ENCODE measurements at places on chromosomes 3 and 15.
A peak's percentile ranks its signal among the peaks of the same experiment; 100 is the strongest.

DNA sequence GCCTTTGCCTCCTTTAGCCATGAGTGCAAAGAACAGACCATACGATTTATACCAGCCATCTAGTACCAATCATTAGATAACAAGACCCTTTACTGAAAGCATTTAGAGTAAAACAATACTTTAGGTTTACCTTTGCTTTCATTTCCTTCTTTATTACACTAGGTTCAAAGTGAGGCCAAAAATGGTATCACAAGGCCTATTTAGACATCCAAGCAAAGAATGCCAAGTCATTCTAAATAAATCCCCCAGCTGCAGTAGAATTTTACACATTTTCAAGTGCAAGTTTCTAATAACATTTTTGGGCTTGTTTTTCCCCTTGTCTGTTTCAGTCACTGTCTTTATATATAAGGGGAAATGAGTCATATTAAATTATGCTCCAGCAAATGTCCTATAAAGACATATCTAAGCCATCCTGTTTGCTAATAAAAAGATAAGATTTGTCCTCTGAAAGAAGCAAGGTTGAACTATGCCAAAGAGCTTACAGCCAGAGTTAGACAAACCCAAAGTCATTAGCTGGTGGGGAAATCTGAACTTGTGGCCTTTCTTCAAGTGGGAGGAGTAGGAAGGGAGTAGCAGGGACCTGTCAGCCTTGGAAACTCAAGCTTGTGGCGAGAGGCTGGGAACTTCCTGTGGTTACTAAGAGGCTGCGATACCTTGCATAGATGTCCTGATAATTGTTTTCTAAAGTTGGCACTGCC lies 232.7 kb downstream of the MECOM start:
- no peak for DNase-seq

DNA sequence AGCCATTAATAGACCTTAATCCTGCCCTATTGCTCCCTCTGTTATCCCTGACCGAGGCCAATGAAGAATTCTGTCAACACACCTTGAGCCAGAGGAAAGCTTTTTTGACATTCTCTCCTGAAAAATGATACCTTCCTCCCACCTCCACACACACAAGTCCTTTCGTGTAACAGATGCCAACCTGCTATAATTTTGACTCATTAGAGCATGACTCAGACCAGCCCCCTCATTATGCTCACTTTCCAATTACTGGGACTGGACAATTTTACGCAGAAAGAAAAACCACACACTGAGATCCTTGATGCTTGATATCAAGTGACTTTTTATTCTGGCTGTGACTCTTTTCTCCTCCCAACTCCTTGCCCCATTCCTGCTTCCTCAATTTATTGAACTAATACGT lies 50.9 kb downstream of the LSAMP start:
- no peak for DNase-seq

- DNase-seq = no peak
Measured at GRCh38 chr15:28252831-28253230, 69.1 kb downstream of the HERC2 start.

- no peak for DNase-seq
Measured at GRCh38 chr3:123320221-123320620, 118.5 kb downstream of the SEC22A start.

- no peak for DNase-seq
Measured at GRCh38 chr15:67156834-67157233, 91.4 kb downstream of the SMAD3 start.

DNA sequence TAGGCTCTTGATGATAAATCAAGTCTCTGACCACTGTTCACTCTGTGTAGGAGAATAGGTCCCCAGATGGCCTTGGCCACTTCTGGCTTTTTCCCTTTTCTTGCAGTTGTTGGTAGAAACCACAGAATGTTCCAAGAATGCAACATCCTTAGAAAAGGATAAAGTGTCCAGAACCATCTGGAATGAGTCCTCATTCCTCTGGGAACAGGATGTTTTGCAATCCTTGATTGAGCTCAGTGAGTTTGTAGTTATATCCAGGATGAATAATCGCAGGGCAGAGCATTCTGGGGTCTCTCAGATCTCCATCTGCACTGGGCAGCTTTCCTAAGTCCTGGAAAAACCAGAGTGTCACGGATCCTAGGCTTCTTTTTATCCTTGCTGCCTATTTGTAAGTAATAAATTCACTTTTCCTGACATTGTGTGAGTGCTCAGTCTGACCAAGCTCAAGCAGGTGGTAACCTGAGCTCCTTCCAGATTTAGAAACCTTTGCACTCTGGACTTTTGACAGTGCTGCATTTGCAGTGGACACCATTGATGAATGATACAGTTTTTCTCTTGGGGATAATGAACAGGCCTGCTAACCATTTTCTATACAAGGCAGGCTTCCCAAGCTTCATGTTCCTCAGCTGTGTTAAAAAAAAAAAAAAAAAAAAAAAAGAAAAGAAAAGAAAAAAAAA lies 1028.6 kb downstream of the OTOL1 start:
- DNase-seq = no peak

DNA sequence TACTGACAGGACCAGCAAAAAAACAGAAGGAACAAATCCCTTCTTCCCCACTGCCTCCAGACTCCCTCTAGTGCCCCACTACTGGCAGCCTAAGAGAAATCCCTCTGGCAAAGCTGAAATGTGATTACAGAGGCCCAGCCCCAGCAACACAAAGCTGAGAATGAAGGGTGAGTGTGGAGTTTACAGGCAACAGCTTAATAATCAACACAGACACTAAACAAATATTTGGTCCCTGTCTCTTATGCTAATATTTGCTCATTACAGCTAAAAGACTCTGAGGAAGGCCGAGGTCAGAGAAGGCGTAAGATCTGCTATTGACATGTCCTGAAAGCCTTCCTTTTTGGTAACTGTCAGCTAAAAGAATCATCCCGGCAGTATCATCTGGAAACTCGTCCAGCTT lies 308.5 kb upstream of the RASGRP1 start:
- no peak for DNase-seq

GRCh38 chr3:5126586-5126985 lies 4.5 kb downstream of the ARL8B start:
- DNase-seq = no peak

DNA sequence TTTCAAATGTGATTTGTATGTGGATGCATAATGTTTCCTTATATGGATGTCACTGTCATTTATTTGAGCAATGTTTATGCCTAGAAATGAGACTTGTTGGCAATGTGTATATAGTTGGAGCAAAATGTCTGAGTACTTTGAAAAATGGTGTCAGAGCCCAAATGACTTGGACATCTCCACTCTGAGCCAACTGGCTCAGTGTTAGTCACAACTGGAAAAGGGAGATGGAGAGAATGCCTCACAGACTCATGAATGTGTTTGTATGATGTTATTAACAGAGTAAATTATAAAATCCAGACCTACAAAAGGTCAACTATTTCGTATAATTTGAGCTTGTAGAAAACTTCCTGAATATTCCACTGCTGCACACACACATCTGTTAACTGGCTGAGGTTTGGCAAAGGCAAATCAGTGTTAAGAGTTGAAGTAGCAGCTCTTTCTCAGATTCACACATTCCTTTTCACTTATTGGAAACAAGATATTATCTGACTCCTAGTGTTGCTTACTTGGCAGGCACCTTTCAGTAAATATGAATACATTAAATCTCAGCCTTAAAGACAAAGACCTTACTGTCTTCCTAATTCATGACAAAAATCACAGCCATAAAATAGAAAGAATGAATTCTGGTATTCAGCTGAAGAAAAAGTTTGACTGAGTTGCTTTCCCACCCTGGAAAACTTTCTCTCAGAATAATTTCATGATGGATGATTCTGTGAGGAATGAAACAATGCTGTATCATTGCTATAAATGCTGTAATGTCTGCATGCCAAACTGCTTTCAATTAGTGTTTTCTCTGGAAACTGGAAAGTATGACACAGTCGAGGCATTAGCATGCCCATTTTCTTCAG lies 27.0 kb downstream of the ADIPOQ start:
- no peak for DNase-seq

- DNase-seq = no peak
Measured at GRCh38 chr15:86553108-86553507, 473.4 kb downstream of the AGBL1 start.

DNA sequence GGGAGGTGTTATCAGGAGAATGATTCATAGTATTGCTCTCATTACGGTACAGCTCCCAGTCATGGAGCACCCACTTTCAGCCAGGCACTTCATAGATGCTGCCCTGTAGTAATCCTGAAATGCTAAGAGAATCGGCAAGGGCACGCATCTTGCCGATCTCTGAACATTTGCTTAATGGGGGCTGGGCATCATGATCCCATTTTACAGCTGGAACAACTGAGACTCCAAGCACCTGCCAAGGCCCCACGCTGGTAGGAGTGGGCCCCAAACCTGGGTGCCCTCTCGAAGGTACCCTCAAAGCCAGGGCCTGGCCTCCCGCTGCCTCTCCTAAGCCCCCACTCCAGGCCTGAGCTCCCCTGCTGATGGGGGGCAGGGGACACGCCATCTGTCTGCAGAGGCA lies 47.3 kb downstream of the RPN1 start:
- no peak for DNase-seq

DNA sequence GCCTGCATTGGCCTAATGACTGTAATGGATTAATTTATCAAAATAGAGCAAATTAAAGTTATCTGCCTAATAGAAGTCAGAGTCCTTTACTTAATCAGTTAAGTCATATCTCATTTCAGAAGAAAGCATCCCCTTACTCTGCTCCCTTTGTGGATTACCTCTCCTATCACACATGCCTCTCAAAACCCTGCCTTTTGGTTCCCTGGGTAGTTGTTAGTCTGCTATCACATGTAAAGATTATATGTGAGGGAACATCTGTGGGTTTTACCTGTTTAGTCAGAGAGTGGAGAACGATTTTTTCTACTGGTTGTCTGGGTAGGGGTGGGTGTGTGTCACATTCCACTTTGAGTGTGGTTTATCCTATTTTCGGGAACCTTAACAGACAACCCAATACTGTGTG lies 16.4 kb downstream of the UBE2E2 start:
- no peak for DNase-seq

GRCh38 chr3:128619146-128619890 lies 31.3 kb downstream of the RPN1 start:
- DNase-seq = peak; percentile 74
